ENCODE measurements at places on chromosomes 12 and 14.
A peak's percentile ranks its signal among the peaks of the same experiment; 100 is the strongest.

GRCh38 chr12:56721216-56721615 lies 3.9 kb downstream of the NACA start:
- no peak for DNase-seq

- no peak for DNase-seq
Measured at GRCh38 chr14:80923368-80923767, 18.2 kb downstream of the CEP128 start.

DNA sequence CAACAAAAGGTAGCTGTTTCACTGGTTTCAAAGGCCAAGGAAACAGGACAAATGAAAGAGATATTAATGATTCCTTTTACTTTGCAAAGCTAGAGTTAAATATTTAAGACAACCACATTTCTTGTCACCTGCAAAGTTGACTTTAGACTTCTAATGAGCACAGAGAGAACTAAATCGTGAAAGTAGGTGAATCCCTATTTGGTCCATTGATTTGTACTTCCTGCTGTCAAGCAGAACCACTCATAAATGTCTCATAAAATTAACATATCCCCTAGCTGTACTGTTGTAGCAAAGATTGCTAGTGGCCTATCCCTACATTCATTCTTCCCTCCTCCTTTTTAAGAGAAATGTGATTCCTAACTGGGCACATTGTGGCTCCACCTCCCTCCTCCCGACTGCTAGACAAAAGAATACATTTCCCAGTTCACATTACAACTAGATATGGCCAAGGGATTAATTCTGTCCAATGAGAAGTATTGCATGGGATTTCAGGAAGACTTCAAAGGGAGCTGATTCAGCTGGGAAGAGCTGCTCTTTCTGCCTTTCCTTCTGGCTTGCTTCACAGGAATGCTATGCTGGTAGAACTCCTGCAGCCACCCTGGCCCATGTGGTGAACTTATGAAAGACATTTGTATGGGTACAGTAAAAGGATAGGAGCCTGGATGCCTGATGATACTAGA lies 227.5 kb upstream of the ABCD2 start:
- no peak for DNase-seq

DNA sequence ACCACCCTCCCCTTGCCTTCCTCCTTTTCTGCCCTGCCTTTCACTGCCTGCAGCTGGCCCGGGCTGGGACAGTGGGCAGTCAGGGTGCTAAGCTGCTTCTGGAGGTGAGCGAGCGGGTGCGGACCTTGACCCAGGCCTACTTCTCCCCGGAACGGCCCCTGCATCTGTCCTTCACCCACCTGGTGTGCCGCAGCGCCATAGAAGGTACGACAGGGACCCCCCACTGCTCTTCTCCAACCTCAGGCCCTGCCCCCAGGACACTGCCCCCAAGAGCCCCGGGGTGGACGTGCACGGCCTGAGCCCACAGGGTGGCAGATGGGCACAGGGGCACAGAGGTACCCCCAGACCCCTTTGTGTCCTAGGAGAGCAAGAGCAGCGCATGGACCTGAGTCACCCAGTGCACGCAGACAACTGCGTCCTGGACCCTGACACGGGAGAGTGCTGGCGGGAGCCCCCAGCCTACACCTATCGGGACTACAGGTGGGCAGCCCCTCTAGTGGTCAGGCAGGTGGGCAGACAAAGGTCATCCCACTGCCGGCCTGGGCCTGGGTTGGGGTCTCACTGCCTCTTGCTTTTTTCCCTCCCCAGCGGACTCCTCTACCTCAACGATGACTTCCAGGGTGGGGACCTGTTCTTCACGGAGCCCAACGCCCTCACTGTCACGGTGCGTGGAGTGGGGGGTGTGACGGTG lies 3.2 kb upstream of the GNB3 start:
- no peak for DNase-seq

GRCh38 chr12:99059824-99060511 lies 414.9 kb downstream of the APAF1 start:
- DNase-seq, result no peak

DNA sequence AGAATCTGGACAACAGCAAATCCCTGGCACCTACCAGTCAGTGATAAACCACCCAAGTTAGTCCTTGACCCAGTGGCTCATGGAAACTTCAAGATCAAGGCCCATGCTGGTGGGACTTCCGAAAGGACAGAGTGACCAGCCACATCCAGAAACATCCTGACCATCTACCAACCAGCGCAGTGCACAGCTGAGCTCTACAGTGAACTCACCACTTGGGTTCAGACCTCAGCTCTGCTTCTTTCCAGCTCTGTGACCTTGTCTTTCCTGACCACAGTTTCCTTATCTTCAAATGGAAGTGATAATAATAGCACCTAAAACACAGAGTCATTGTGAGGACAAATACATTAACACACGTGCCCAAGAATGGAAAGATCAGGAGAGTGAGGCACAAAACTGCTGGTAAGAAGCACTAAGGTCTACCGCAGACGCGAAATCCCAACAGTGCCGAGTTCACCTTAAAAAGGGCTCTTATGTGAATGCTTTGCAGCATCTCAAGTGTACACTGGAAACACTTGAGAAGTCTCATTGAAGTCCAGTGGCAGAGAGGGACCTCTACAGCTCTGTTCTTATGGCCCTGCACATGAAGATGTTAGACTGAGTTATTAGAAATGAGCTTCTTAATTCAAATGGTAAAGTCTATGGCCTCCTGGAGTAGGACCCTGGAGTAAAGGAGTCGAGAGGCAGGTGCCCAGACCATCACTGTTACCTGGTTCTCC lies 128.8 kb downstream of the CCDC60 start:
- DNase-seq, result no peak

- DNase-seq, result no peak
Measured at GRCh38 chr12:79900951-79901350, 33.9 kb downstream of the PPP1R12A start.

GRCh38 chr14:99191395-99192027 lies 80.5 kb downstream of the BCL11B start:
- peak; percentile 62 for DNase-seq

Measured in CD4-positive, alpha-beta T cell treated with Interleukin-17A for 4 hours (primary cell).